Pancreas (tissue), 10 donors: ENCODE measurements at places on chromosomes 3 and 15. TPM values are rescaled to one million over a fixed set of nuclear protein-coding genes. Genes with fewer than 3 reads are reported as not detected.

GRCh38 chr3:157692468-157692867 lies 189.3 kb upstream of the VEPH1 start:
- DNase-seq = no peak

DNA sequence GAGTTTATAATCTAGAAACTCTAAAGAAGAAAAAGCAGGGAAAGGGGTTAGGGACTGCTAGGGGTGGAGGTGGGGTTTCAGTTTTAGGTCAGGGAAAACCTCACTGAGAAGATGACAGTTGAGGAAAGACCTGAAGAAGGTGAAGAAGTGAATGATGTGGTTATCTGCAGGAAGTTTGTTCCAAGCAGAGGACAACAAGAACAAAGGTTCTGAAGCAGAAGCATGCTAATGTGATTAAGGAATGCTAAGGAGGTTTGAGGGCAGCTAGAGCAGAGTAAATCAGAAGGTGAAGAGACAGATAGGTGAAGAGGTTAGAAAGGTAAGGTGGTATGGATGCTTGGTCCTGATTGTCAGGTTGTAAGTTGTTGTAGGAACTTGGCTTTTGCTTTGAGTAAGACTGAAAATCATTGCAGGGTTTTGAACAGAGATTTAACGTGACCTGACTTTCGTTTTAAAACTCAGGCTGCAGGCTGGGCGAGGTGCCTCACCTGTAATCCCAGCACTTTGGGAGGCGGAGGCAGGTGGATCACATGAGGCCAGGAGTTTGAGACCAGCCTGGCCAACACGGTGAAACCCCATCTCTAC lies 8.6 kb downstream of the OXSR1 start:
- no peak for DNase-seq

The PLA2G4D gene
- total RNA-seq = not detected

The TSPAN3 gene
- 91.7 TPM for total RNA-seq

DNA sequence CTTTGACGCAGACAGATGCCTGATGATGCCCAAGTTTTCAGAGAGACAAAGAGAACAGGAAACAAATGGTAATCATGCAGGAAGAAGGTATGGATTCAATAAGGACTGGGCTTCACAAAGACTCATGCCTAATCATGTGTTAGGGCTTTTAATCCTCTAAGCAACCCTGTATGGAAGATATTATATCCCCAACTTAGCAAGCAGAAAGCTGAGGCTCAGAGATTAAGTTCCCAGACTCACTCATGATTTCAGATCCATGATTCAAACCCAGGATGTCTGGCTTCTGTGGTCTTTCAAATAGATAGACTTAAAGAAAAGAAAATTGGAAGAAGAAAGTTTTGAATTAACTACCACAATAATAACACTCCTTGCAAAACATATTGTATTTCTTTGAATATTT lies 4.1 kb upstream of the CLASP2 start:
- no peak for DNase-seq

The CYP8B1 gene
- not detected for total RNA-seq

GRCh38 chr15:96893159-96893906 lies 562.8 kb downstream of the NR2F2 start:
- no peak for DNase-seq

The HRG gene
- not detected for total RNA-seq
